ENCODE measurements at places on chromosomes 1 and 21.

DNA sequence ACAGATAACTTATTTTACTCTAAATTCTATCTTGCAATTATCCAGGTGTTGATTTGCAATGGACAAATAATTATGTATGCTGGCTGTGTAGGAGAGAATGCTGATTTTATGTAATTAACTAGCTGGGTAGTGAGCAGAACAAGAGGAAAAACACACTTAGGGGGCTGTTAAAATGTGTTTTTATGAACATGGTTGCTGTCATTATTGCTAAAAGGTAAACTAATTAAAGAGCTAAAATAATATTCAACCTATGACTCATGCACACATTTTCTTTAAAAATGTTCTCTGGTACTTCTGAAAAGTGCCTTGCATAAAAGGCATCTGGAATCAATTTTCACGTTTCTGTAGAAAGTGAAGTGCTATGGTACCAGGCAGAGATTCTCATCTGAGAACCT is 192.8 kb upstream of the C8B start:
- no peak overlapping the region for H3K27ac ChIP-seq
- H3K27me3 ChIP-seq = peaks cover 11% of the 10 kb centered on the region
- H3K4me1 ChIP-seq = peaks cover 39% of the 10 kb centered on the region

DNA sequence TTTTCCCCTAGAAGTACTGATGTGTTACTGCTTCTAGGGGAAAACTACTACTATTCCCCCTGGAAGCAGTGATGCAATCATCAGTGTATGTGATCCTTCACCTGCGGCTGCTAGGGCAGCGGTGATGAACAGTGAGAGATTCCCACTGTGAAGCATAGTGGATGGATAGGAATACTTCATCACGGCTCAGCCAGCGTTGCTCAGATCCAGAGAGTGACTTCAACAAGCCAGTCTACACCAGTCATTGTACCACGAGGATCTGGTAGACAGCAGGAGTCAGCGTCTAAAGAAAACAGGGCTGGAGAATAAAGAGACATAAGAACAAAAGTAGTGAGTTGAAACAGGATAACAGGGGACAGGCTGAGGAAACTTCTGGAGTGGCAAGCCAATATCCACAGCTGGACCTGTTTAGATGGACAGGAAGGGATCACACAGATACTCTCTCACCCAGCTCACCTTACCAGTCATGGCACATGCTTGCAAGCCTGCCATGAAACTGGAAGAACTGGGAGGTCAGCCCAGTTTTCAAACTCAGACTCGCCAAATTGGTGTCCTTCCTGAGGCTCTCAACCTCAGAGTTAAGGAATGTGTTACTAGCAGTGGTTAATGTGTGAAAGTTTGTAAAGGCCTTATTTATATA is 42.4 kb upstream of the LRRC52 start:
- no peaks in the 10 kb centered on the region for H3K36me3 ChIP-seq
- peaks cover 8% of the 10 kb centered on the region for H3K27me3 ChIP-seq
- peaks cover 13% of the 10 kb centered on the region for H3K4me1 ChIP-seq
- H3K27ac ChIP-seq = no peak overlapping the region
- no peak for DNase-seq

DNA sequence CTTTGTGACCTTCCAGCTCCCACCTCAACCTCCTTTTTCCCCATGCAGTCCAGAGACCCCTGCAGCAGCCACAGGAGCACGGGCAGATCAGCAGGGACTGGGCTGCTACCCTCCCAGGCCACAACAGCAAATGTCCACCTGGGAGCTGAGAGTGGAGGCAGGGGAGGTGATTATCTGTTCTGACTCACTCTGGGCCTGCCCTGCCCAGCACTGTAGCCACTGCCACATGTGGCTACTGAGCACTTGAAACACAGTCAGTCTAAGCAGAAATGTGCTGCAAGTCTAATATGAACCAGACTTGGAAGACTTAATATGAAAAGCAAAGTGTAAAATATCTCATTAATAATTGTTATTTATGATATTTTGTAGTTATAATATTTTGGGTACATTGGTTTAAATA is 148.9 kb upstream of the VANGL1 start:
- peaks cover 27% of the 10 kb centered on the region for H3K4me1 ChIP-seq
- DNase-seq = no peak
- H3K36me3 ChIP-seq = no peaks in the 10 kb centered on the region
- no peak overlapping the region for H3K4me3 ChIP-seq

DNA sequence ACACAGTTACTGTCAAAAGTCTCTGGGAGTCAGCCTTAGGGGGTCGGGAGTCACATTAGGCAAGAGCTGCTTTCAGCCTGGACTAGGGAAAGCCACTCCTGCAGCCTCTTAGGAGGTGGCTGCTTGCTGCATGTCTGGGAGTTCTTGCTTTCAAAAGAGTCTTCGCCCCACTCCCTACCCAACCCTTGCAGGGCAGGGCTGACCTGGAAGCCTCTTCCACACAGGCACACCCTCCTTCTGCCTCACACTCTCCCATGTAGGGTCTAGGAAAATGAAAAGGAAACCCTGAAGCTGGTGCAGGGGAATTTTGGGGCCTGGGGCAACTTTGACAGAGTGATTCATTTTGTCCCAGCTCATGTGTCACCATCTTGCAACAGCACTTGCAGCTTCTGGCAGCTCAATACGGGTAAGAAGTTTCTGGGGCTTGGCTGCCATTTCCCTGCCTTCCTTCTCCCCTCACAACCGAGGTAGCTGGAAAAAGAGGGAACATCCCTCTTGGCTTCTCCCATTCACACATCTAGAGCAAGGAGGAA is 37.3 kb downstream of the KCND3 start:
- peaks cover 16% of the 10 kb centered on the region for H3K4me1 ChIP-seq
- peaks cover 30% of the 10 kb centered on the region for H3K27me3 ChIP-seq
- no peaks in the 10 kb centered on the region for H3K36me3 ChIP-seq
- DNase-seq = no peak

GRCh38 chr21:29753216-29753615 is 186.6 kb downstream of the GRIK1 start:
- DNase-seq = no peak
- no peak overlapping the region for H3K4me3 ChIP-seq
- no peak overlapping the region for H3K27ac ChIP-seq
- H3K4me1 ChIP-seq = peaks cover under 1% of the 10 kb centered on the region
- H3K27me3 ChIP-seq = no peaks in the 10 kb centered on the region

DNA sequence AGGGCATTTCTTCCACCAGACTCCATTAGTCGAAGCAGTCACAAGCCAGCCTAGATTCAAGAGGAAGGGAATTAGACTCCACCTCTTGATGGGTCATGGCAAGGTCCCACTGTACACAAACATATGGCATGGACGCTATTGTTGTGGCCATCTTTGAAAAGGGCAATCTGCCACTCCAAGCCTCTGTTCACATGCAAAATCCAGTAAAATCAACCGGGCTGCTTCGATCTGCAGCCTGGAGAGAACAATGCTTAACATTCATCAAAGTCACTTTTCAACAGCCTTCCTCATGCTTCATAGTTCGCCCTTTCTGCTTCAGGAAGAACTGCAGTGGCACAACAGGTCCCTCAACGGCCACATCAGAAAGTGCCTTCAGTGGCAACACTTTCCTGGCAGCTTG is 28.0 kb upstream of the GJB5 start:
- H3K27me3 ChIP-seq = peaks cover 47% of the 10 kb centered on the region
- H3K36me3 ChIP-seq = no peaks in the 10 kb centered on the region
- no peaks in the 10 kb centered on the region for H3K4me1 ChIP-seq
- no peak overlapping the region for H3K27ac ChIP-seq

DNA sequence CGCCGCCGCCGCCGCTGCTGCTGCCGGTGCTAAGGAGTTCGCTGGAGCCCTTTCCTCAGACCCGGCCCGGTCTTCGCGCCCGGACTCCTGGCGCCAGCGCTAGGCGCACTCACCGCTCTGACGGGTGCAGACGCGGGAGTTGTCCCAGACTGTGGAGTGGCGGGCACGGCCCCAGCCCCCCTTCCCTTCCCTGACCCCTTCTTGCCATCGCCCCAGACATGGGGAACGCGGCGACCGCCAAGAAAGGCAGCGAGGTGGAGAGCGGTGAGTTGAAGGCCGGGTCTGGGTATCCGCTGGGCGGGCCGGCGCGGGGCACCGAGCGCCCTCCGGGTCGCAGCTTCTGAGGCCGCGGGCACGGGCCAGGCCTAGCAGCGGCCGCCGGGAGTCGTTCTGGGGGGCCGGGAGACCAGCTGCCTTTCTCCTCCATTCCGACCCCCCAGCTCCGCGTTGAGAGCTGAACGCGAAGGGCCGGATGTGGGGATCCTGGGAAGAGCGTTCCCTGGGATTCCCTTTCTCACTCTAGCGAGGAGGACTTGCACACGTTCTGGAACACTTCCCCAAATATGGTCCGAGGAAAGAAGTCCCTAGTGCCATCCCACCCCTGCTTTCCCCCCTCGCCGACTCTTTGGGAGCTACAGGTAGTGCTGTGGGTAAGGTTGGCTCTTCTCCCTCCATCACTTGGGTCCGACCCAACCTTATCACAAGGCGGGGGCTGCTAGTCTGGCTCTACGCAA is 65.8 kb upstream of the PRKACB start:
- H3K4me3 ChIP-seq = peak overlapping the region; percentile 96
- peaks cover 29% of the 10 kb centered on the region for H3K36me3 ChIP-seq
- H3K4me1 ChIP-seq = peaks cover 50% of the 10 kb centered on the region
- no peaks in the 10 kb centered on the region for H3K27me3 ChIP-seq

GRCh38 chr1:64495878-64496277 is 25.9 kb downstream of the CACHD1 start:
- H3K4me3 ChIP-seq = no peak overlapping the region
- H3K36me3 ChIP-seq = peaks cover 20% of the 10 kb centered on the region
- H3K27me3 ChIP-seq = no peaks in the 10 kb centered on the region
- DNase-seq = no peak

- DNase-seq = peak; percentile 7
- H3K4me3 ChIP-seq = no peak overlapping the region
- no peak overlapping the region for H3K27ac ChIP-seq
- no peaks in the 10 kb centered on the region for H3K4me1 ChIP-seq
- H3K36me3 ChIP-seq = no peaks in the 10 kb centered on the region
Measured at GRCh38 chr1:52127181-52128180, 14.4 kb upstream of the ZFYVE9 start.

- H3K36me3 ChIP-seq = no peaks in the 10 kb centered on the region
- H3K4me1 ChIP-seq = peaks cover 32% of the 10 kb centered on the region
- no peak overlapping the region for H3K4me3 ChIP-seq
- DNase-seq = no peak
- no peaks in the 10 kb centered on the region for H3K27me3 ChIP-seq
Measured at GRCh38 chr1:98975113-98975512, 29.5 kb downstream of the PLPPR5 start.

DNA sequence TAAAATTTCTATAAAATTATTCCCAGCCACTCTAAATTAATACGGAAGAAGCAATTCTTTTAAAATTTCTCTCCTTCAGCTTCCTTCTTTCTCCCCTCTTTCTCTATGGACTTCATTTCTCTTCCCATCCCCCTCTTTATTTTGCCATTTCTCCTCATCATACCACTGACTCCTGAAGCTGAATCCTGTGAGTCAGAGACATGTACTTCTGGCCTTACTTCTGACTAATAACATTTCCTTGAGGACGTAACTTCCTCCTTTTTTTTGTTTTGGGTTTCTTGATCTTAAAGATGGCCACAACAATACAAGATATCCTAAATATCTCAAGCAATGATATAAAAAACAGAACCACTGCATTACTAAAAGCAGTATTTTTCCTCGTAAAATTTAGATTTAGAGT is 63.6 kb upstream of the DENND1B start:
- peaks cover 15% of the 10 kb centered on the region for H3K4me1 ChIP-seq
- peaks cover 4% of the 10 kb centered on the region for H3K27me3 ChIP-seq
- H3K36me3 ChIP-seq = no peaks in the 10 kb centered on the region

DNA sequence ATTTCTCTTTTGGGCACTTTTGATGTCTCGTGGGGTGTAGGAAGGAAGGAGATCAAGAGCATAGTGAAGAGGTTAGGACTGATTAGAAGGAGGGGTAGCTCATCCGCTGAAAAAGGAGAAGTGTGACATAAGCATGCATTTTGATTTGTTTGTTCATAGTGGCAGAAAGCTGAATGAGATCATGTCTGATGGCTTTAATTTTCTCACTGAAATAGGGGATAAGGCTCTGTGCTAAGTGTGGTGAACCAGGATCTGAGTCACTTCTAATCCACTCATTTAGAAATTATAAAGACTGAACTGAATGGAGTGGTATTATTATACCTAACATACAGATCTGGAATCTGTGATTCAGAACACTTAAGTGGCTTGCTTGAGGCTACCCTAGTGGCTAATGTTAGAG is 344.5 kb downstream of the PDE4B start:
- no peak overlapping the region for H3K4me3 ChIP-seq
- peaks cover 6% of the 10 kb centered on the region for H3K4me1 ChIP-seq
- H3K27ac ChIP-seq = no peak overlapping the region
- no peak for DNase-seq
- no peaks in the 10 kb centered on the region for H3K36me3 ChIP-seq

All from nephron progenitor cell (in vitro differentiated cells).